NCI-H69 (cell line): ENCODE measurements at places on chromosomes 5 and 9.

- DNase-seq: no peak
These were observed 92.7 kb upstream of the RUSC2 start for GRCh38 chr9:35397216-35397698.

GRCh38 chr5:133846478-133847226 lies 121.8 kb downstream of the C5orf15 start:
- DNase-seq: no peak

GRCh38 chr9:79408617-79409016 lies 163.1 kb upstream of the TLE4 start:
- DNase-seq: no peak

DNA sequence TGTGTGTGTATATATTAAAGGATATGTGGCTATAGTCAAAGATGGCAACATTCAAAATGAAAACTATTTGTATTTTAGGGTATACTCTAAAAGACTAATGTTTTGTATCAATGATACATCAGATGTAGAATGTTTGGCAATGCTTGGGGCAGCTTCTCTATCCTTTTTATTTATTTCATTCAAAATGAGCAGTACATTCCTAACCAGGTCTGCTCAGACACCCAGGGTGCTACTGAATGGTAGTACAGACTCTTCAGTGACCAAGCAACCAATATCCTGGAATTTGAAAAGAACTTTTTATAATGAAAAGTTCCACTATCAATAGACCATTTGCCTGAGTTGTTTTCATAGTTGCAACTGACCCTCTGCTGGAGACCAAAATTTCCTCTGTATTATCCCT lies 23.9 kb downstream of the MEGF9 start:
- peak; percentile 57 for DNase-seq

- DNase-seq: peak; percentile 54
These were observed 182.6 kb downstream of the BNC2 start for GRCh38 chr9:16687678-16688369.

- peak; percentile 52 for DNase-seq
These were observed 179.2 kb downstream of the HSPA4 start for GRCh38 chr5:133230823-133231578.

GRCh38 chr5:33934176-33934575 lies 2.0 kb upstream of the RXFP3 start:
- no peak for DNase-seq

GRCh38 chr5:107665036-107665570 lies 5.6 kb downstream of the EFNA5 start:
- DNase-seq: peak; percentile 70

DNA sequence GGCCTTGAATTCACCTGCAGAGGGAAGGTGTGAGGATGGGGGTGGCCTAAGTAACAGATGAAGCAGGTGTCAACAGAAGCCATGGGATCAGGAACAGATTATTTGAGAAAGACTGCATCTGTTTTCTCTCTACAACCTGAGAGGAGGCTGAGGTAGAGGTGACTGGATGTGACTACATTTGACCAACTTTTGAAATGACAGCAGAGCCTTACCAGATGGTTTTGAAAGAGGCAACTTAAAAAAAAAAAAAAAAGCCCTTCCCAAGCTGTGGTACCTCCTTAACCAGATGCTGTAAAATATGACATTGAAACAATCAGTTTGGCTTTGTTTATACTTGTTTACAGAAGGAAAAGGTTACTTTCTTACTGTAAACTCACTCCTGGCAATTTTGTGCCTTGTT lies 108.6 kb downstream of the TRIO start:
- no peak for DNase-seq

GRCh38 chr9:130241198-130241535 lies 24.4 kb upstream of the HMCN2 start:
- no peak for DNase-seq

- DNase-seq: peak; percentile 18
These were observed 25.1 kb upstream of the CD180 start for GRCh38 chr5:67221487-67222242.
